ENCODE measurements at places on chromosomes 3 and 15.

GRCh38 chr3:156788846-156789245 lies 37.3 kb upstream of the LEKR1 start:
- no peak for DNase-seq

GRCh38 chr3:15703346-15703745 lies 94.4 kb downstream of the ANKRD28 start:
- DNase-seq, result no peak

GRCh38 chr3:145219355-145220235 lies 941.4 kb downstream of the PLOD2 start:
- DNase-seq, result no peak

DNA sequence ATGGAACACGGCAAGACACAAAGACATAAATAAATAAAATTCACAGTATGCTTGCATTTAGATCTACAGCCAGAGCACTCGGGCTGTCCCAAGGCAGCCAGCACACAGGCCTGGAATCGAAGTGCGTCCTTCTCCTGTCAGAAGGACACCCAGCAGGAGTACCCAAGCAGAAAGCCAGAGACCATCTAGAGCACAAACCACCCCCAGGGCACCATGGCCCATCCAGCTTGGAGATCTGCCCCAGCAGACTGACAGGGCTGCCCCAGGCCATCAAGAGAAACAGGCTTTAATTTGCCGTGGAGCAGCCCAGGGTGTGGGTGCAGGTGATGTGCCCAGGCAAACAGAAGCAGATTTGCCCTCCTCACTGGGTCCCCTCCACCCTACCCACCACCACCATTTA lies 7.8 kb upstream of the SPATA12 start:
- no peak for DNase-seq

Data from NCI-H2029 (cell line).